Melanocyte of skin (primary cell): ENCODE measurements at places on chromosomes 11 and 22. TPM values are rescaled to one million over a fixed set of nuclear protein-coding genes. Genes with fewer than 3 reads are reported as not detected.

C11orf58 gene
- 179 and 181 TPM in 2 replicates for total RNA-seq

SLC6A5 gene
- not detected in 2 replicates for total RNA-seq

FAT3 gene
- total RNA-seq: under 0.01 and 0.15 TPM in 2 replicates

GPHA2 gene
- total RNA-seq: not detected in 2 replicates

MFRP gene
- total RNA-seq: not detected in 2 replicates

KRTAP5-7 gene
- total RNA-seq: not detected in 2 replicates

POLA2 gene
- total RNA-seq: 28.2 and 37.3 TPM in 2 replicates

MUC5B gene
- total RNA-seq: 1.0 and 1.5 TPM in 2 replicates

TYR gene
- total RNA-seq: 1,352 and 1,855 TPM in 2 replicates

CDC42BPG gene
- under 0.01 and 0.36 TPM in 2 replicates for total RNA-seq

OR51Q1 gene
- not detected in 2 replicates for total RNA-seq

CST6 gene
- total RNA-seq: not detected in 2 replicates

TMEM258 gene
- total RNA-seq: 62.3 and 98.1 TPM in 2 replicates

MUC6 gene
- total RNA-seq: not detected in 2 replicates

TMEM121B gene
- total RNA-seq: under 0.01 and 0.15 TPM in 2 replicates

TM7SF2 gene
- 9.3 and 12.7 TPM in 2 replicates for total RNA-seq

JRKL gene
- 3.8 and 6.9 TPM in 2 replicates for total RNA-seq

INSC gene
- 0.62 and 1.7 TPM in 2 replicates for total RNA-seq

RTL10 gene
- total RNA-seq: 8.7 and 8.8 TPM in 2 replicates

DRG1 gene
- total RNA-seq: 106 and 116 TPM in 2 replicates

SLC37A2 gene
- 3.3 and 4.5 TPM in 2 replicates for total RNA-seq

NTM gene
- 13.1 and 27.0 TPM in 2 replicates for total RNA-seq

OR4A16 gene
- total RNA-seq: not detected in 2 replicates
